ENCODE measurements at places on chromosomes 11 and 22.

DNA sequence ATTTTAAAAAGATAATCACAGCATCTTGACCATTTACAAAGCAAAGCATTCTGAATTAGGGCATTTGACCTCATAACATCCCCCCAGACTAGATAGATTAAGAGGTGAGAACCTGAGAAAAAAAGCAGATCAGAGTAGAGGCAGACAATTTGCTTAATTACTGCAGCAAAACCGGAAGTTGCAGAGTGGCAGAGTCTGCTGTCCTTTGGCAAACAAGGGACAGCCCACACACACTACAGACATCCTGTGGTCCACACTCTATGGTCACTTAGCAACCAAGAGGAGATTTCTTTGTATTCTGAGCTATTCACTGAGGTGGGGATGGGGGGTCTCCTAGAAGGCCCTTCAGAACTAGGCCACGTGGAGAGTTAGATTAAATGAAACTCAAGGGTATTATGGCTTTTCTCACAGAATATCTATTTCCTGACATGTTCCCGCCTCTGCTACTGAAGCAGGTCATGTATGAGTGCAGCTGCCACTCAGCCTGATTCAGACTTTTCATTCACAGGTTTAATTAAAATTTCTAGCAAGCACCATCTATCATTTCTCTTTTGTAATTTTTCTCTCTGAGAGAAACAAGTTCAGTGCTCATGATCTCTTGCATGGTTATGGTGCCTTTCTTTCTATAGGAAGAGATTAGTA is 48.5 kb downstream of the SVIP start:
- no peak for DNase-seq

GRCh38 chr11:93843906-93844305 is 6.5 kb downstream of the VSTM5 start:
- peak; percentile 35 for DNase-seq

- DNase-seq, result no peak
Measured at GRCh38 chr22:28012832-28013460, 93.9 kb upstream of the PITPNB start.

GRCh38 chr11:47099214-47099917 is 77.3 kb downstream of the ARFGAP2 start:
- peak; percentile 34 for DNase-seq

- no peak for DNase-seq
Measured at GRCh38 chr11:121508449-121508848, 55.7 kb upstream of the SORL1-AS1 start.

GRCh38 chr22:39469681-39470450 is 13.1 kb downstream of the MGAT3 start:
- no peak for DNase-seq

Measured in renal cortical epithelial cell (primary cell).